Type B pancreatic cell (in vitro differentiated cells): ENCODE measurements at places on chromosomes 1 and 21.

- no peak for DNase-seq
Observed at GRCh38 chr1:44012941-44013609, 18.2 kb downstream of the SLC6A9 start.

DNA sequence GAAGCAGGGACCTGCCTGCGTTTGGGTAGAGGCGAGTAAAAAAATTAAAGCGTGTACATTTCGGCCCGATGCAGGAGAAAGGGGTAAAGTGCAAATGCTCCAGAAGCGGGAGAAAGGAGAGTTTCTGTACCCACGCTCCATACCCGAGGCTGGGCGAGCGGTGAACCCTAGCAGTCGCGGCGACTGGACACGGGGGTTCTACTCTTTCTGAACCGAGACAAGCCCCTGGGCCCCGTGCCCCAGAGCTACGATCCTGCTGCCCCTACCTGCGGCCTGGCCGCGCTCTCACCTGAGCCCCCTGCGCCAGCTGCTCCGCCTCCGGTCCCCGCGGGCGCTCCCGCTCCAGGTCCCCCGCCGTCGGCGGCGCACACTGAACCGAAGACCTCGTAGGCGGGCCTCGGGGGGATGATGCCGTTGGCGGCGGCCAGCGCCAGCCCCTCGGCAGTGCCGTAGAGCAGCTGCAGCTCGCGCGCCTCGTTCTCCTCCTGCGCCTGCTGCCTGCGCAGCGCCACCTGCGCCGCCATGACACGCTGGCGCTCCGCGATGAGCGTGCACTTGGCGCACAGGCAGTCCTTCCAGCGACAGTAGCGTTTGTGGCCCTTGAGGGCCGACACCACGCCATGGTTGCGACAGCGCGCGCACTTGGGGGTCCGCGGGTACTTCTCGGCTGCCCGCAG, 2.4 kb downstream of the DMRTA2 start:
- peak; percentile 68 for DNase-seq

DNA sequence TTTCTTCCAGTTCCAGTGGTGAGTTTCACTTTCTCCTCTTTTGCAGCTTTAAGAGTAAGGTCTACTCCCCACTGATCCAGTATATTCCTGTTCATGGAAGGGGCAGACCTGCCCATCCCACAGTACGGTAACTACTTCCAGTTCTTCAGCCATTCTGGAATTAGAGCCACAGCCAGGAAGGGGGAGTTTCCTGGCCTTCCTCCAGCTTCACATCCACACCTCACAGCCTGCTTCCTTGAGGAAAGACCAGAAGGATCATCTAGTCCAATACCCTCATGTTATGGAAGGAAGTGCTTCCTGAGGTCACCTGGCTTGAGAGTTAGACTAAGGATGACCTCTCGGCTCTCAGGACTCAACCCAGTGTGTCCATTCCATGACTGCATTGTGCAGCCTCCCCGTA, 597.8 kb downstream of the KIF26B start:
- no peak for DNase-seq

DNA sequence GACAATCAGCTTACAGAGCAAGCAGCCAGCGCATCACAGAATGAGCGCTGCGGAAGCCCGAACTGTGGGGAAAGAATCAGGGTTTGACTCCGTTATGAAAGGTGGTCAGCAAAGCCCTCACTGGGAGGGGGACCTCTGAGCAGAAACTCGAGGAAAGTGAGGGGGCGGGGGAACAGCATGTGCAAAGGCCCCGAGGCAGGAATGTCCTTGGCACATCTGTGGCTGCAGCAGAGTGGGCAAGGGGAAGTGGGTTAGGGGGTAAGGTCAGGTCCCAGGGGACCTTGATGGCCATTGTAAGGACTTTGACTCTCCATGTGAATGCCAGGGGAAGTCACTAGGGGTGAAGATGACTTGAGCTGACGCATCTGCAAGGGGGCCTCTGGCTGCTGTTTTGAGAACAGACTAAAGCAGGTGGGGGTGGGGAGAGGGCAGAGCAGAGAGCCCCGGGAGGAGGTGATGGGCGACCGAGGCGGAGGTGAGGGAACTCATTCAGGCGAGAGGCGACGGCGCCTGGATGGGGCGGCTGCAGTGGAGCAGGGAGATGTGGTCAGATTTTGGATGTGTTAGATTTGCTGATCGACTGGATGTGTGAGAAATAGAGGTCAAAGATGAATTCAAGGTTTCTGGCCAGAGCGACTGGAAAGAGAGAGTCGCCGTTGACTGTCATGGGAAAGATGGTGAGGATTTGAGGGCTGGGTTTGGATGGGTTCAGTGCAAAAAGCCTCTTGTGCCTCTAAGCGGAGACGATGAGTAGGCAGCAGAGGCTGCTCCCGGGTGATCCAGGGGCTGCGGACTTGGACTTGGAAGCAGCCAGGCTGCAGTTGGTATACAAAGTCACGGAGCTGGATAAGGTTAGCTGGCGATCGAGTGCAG, 108.0 kb upstream of the ZBTB40 start:
- no peak for DNase-seq

- no peak for DNase-seq
Observed at GRCh38 chr1:37892151-37893047, 33.0 kb upstream of the MTF1 start.

GRCh38 chr1:94783342-94784189, 36.6 kb upstream of the SLC44A3 start:
- no peak for DNase-seq

GRCh38 chr1:204984499-204984898, 58.5 kb upstream of the CNTN2 start:
- DNase-seq = no peak

- no peak for DNase-seq
Observed at GRCh38 chr1:214928574-214928973, 154.0 kb upstream of the KCNK2 start.

DNA sequence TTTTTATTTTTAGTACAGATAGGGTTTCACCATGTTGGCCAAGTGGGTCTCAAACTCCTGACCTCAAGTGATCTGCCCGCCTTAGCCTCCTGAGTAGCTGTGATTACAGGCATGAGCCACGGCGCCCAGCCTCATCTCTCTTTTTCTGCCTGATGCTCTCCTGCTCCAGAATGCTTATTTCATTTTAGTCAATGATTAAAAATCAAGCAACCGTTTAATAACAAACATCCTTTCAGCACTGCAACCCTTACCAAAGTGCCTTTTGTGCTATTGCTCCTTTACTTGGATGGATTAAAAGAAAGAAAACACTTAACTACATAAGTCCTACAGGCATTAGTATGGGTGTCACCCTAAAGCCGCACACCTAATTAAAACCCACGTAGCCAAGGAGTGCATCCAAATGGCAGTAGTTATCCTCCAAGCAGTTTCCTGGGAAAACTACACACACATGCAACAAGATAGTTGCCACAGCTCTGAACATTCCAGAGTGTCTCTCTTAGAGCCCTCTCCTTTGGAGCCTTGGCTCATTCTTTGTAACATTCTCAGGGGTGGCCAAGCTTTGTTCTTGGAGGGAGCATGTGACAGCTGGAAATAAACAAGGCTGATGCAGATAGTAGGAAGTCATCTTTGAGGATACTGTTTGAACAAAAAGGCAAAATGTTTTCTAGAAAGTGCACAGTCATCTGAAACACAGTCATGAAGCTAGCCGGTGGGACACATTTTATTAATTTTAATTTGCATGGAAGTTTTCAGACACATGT, 51.2 kb downstream of the KCNJ15 start:
- DNase-seq = no peak

DNA sequence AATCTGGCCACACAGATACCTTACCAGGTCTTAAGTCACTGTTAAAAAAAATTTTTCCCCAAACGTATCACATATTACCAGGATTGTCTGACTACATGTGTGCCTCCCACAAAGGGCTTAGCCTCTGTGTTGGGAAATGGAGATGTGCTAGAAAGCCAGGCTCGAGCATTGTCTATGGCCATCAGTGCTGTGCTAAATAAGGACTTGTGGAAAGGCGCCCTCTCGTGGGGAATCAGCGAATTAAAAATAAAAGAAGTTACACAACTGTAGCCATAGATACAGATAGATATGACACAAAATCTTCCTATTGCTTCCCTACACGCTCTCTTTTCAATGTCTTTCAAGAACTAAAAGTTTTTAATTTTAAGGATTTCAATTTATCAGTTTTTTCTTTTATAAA, 47.5 kb upstream of the CRNN start:
- no peak for DNase-seq

DNA sequence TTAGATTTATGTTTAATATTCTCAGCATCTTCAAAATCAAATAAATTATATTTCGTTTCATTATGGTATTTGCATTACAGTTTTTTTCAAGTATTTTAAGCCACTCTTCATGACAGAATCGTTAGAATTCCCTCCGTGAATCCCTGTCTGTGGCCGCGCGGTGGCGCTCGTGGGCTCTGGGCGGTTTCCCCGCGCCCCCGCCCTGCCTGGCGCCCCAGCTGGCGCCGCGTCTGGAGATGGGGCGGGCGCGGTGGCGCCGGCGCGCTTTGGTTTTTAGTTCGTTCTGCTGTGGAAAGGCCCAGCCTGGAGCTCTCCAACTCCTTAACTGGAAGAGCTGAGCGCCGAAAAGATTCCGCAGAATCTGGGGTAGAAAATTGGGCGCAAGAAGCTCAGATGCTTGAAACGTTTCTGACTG, 25.7 kb downstream of the PRMT2 start:
- no peak for DNase-seq

DNA sequence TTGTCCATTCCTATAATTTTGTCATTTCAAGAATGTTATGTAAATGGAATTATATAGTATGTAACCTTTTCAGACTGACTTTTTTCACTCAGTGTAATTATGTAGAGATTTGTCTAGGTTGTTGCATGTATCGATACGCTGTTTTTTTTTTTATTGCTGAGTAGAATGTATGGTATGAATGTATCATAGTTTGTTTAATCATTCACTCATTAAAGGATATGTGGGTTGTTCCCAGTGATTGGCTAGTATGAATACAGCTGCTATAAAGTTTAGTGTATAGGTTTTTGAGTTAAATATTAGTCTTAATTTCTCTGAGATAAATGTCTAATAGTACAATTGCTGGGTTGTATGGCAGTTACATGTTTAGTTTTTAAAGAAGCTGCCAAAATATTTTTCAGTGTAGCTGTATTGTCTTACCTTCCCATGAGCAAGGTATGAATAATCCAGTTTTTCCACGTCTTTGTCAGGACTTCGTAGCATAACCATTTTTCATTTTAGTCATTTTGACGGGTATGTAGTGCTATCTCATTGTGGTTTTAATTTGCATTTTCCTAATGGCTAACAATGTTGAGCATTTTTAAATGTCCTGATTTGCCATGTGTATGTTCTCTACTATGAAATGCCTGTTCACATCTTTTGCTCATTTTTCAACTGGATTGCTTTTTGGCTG, 22.4 kb downstream of the CASQ2 start:
- DNase-seq = no peak

DNA sequence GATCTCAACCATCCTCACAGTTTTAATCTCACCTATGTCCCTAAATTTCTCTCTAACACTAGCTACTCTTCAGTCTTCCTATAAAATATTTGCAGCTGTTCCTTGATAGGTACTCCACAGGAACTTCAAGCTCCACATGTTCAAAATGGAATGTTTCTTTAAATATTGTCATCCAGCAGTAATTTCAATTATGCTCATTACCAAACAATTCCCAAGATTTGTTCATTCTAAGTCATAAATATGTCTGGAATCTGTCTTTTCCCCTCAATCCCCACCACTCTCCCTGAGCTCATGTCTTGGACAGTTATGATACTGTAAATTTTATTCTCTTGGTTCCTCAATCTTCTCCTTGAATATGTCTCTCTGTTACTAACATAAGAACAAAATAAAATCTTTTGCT, 214.4 kb downstream of the NRIP1 start:
- DNase-seq = no peak

- no peak for DNase-seq
Observed at GRCh38 chr21:36377391-36377842, 7.8 kb upstream of the CHAF1B start.

DNA sequence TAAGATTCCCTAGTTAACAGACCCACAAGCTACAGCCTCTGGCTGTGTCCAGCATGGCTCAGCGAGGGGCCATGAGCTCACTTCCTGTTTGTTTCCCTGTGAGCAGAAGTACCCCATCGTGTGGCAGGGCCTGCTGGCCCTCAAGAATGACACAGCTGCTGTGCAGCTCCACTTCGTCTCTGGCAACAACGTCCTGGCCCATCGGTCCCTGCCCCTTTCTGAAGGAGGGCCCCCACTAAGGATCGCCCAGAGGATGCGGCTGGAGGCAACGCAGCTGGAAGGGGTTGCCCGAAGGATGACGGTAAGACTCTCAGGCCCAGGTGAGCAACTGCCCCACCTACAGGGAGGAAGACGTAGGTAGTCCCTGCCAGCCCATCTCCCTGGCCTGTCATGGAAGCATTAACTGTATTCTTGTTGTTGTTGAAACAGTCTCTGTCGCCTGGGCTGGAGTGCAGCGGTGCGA, 38.2 kb downstream of the ZBTB17 start:
- DNase-seq = peak; percentile 48

GRCh38 chr1:204418174-204419063, 6.8 kb upstream of the PPP1R15B start:
- peak; percentile 36 for DNase-seq

DNA sequence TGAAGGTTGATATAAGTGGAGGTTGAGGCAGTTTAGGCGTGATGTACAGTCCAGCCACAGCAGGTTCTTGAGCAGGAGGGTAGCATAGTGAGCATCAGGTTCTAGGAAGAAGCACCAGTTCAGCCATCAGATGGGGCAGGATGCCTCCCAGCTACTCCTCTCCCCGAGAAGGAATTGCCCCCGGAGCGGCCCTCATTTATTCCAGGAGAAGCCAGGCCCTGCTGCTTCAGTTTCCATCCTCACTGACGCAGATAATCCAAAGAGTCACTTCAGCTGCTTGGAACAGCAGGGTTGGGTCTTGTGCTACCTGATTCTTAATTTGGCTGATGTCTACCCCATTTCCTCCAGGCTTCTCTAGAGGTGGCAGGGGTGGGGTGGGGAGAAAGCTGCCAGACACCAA, 54.7 kb downstream of the LACTBL1 start:
- no peak for DNase-seq

GRCh38 chr1:70617728-70618127, 206.7 kb downstream of the CTH start:
- no peak for DNase-seq
